Left lung (tissue), 14 donors: ENCODE measurements at places on chromosomes 12 and 14. TPM values are rescaled to one million over a fixed set of nuclear protein-coding genes. Genes with fewer than 3 reads are reported as not detected.

Gene FBRSL1
- 44.7 TPM for total RNA-seq

Gene FBXO21
- 39.1 TPM for total RNA-seq

Gene GALNT9
- 0.17 TPM for total RNA-seq

Gene MEG3
- 15.9 TPM for total RNA-seq

Gene ADAM21
- 0.41 TPM for total RNA-seq

Gene PTPRQ
- 0.79 TPM for total RNA-seq

Gene COL2A1
- 0.06 TPM for total RNA-seq

Gene BMAL2
- total RNA-seq: 12.1 TPM
